ENCODE measurements at places on chromosomes 1 and 21.

DNA sequence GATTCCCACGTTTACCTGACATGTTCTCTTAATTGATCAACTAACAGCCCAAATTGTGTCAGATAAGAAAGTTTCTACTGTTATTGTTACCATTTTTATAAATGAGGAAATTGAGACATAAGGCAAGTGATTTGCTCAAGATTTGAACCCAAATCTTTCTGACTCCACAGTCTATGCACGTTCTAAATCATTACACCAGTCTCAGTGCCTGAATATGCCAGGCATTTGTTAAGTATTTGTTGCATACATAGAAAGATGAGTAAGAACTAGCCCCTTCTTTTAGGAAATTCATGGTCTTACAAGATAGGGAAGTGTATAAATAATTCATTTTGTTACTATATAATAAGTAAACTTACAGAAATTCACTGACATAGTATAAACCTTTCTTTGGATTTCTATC lies 7.1 kb upstream of the CD101 start:
- no peak for DNase-seq

DNA sequence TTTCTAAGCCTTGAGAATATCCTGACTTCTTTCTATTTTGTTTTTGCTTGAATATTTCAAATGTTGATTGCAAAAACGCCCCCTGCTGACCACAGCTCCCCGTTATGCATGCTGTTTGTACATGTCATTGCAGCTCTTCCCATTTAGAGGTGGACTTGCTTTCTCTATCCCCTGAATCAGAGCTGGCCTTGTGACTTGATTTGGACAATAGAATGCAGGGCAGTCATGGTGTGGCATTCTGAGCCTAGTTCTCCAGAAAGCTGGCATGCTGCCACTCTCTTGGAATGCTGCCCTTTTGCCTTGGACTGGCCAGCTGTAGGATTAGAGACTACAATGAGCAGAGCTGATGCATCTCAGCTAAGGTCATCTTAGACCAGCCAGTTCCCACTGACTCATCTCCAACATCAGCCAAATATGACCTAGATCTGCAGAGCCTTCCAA lies 1561.5 kb downstream of the MRPL39 start:
- DNase-seq, result peak; percentile 27

DNA sequence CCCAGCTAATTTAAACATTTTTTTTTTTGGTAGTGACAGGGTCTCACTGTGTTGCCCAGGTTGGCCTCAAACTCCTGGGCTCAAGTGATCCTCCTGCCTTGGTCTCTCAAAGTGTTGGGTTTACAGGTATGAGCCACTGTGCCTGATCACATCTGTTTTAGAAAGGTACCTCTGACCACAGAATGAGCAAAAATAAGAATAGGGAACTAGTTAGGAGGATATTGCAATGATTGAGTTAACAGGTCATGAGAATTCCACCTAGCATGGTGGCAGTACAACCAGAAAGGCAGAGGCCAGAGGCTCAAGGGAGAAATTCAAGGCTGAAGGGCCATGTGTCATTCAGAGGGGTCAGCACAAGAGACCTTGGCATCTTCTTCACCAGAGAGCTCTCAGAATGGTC lies 49.6 kb downstream of the ELAPOR1 start:
- no peak for DNase-seq

DNA sequence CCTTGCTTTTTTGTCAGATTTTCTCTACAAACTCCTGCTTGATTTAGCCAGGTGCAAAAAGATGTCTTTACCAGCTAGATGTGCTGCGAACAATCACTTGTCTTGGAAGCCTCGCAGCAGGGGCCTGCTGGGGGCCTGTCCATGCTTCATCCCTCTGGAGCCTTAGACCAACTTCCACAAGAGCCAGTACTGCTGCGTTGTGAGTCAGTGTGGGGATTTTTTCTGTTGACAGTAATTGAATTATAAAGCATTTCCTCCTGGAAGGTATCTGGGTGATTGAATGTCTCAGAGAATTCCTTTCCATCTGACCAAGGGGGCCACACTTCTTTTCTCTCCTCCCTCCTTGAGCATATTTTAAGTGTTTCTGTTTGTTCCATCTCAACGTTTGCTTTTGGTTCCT lies 40.4 kb upstream of the LDLRAP1 start:
- no peak for DNase-seq

GRCh38 chr1:112769611-112770010 lies 54.5 kb upstream of the PPM1J start:
- DNase-seq, result no peak

- no peak for DNase-seq
Measured at GRCh38 chr21:42993051-42993712, 18.8 kb downstream of the PKNOX1 start.

- DNase-seq, result no peak
Measured at GRCh38 chr1:43149889-43150288, 22.2 kb downstream of the EBNA1BP2 start.

DNA sequence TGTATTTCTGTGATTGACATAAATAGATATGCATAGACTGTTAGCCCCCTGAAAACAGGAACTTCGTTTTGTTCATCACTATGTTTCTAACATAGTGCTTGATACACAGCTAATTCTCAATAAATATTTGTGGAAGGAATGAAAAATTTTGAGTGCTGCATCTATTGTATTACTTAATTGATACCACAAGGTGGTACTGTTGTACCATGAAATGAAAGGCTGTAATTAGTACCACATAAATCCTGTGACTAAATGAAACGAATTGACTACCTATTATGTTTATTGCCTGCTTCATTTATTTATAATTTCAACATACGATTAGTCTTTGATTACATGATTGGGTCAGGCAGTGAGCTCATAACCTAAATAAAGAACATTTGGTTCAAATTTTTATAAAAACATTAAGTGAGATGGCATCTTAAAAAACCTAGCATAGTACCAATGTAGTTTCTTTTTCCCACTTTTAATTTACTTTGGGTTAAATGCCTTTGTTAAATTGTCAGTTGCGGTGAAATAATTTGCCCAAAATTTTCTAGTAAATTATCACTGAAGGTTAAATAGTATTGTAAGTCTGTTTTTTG lies 15.0 kb upstream of the TGFB2 start:
- no peak for DNase-seq

DNA sequence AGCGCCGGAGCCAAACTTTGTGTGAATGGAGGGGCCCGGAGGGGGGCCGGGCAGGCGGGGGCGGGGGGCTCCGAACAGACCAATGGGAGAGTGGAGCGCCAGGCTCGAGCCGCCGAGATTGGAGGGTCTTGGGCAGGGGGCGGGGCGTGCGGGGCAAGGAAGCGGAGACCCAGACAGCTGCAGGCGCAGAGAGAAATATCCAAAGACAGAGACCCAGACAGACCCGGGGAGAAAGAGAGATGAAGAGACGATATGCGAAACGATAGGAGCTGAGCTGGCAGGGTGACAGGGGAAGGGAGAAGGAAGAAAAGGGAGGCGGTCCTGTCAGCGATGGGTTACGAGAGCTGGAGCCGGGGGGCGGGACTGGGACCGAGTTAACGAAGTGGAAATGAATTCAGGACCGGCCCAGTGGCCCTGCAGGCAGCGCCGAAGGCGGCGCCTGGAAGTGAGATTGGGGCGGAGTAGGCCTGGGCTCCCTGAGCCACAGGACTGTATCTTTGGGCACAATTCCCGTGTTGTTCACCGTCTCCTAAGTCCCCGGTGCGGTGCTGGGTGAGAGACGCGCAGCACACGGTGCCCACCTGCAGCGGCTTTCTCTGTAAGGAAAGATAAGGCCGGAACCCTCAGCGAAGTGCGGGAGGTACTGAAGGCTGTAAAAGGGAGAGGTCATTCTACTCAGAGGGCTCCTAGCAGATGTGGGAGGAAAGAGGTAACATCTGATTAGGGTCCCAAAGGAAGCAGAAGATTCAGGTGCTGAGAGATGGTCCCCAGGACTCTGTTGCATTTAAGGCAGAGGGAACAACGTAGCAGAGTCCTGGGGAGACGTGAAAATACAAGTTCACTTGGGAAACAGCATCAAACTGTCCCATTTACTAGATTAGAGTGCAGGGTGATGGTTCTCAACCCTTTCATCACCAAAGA lies 543 bp upstream of the KCNJ10 start:
- DNase-seq, result no peak

- no peak for DNase-seq
Measured at GRCh38 chr21:42395302-42395701, 550 bp downstream of the TMPRSS3 start.

DNA sequence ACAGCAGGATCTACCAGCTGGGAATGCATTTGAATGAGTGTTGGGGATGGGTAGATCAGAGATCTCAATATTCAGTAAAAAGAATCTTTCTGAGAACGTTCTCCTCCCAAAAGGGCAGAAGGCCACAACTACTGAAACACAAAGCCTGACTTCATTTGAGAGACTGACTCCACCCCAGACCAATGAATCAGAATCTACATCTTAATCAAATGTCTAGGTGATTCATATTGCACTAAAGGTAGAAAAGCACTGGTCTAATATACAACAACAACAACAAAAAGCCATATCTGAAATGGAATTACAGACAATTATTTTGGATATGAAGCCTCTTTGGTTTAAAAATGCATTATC lies 123.9 kb downstream of the SMYD3 start:
- DNase-seq, result no peak

DNA sequence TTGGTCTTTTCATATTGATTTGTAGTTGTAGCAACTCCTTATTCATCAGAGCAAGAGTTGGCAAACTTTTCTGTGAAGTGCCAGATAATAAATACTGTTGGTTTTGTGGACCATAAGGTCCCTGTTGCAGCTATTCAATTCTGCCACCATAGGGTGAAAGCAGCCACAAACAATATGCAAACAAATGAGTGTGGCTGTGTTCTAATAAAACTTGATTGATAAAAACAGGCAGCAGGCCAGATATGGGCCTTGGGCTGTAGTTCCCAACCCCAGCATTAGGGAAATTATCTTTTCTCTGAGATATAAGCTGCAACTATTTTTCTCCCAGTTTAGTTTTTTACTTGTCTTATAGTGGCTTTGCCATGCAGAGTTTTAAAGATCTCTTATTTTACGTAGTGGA lies 469.2 kb downstream of the SMYD3 start:
- no peak for DNase-seq

DNA sequence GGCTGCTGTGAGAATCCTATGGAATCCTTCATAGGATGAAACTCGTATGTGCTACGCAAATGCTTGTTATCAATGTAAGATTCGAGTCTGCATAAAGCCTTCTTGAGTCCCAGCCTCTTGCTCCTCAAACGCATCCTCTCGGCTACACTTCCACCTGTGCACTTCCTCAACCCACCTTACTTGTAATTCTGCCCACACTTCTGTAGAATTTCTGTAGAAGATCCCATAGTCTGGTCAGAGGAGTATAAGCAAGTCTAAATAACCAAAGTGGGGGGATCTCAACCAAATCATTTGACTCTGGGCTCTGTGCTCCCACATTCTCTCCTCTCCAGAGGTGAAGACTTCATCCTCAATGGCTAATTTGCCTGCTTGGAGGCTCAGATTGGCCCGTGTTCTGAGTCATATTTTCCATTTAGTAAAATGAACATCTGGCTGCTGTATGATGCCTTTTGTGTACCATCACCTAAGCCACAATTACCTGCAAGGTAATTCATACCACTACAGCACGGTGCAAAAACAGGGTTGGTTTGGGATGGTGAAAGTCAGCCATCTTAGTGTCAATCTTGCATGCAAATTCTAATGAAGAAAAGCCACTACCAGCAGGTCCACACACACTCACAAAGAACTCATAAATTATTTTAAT lies 63.2 kb downstream of the ITPKB start:
- no peak for DNase-seq

GRCh38 chr1:2226525-2227345 lies 1.4 kb upstream of the SKI start:
- DNase-seq, result no peak

GRCh38 chr1:88075813-88076212 lies 608.3 kb upstream of the PKN2 start:
- no peak for DNase-seq
